ENCODE measurements at places on chromosomes 4 and X. TPM values are rescaled to one million over a fixed set of nuclear protein-coding genes. Genes with fewer than 3 reads are reported as not detected.

- DNase-seq = no peak
Measured at GRCh38 chr4:185846505-185847150, 34.6 kb upstream of the SORBS2 start.

GRCh38 chr4:83782591-83782990 lies 246.7 kb downstream of the GPAT3 start:
- no peak for DNase-seq

DNA sequence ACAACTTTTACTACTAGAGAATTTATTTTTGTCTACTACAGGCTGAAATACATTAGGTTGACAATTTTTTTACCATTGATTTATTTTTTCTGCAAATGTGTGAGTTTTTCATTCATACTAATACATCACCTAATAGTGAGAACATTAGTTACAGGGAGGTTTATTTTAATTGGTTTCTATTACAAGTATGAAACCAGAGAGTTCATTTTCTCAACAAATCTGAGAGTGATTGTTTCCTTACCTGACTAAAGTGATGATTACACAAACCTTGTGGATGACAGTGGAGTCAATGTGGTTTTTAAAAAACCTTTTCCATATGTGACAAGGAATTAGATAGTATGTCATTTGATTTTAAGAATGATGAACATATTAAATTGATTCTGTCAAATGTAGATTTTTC lies 227.4 kb downstream of the PALLD start:
- no peak for DNase-seq

DNA sequence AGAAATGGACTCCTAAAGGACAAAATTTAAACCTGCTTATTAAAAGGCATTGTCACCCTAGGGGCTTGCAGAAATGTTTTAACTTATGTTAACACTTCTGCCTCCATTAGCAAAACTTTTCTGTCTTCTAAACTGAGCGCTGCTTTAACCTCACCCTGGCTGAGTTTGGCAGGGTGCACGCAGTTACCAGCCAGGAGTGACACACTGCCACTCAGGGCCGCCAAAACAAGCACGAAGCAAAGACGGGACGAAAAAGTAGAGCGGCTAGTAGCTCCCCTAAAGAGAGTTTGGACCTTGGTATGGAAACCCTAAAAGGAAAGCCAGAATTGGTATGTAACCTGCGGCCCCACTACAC lies 23.8 kb upstream of the UVSSA start:
- no peak for DNase-seq

GRCh38 chr4:142565771-142566170 lies 280.3 kb downstream of the INPP4B start:
- DNase-seq = no peak

DNA sequence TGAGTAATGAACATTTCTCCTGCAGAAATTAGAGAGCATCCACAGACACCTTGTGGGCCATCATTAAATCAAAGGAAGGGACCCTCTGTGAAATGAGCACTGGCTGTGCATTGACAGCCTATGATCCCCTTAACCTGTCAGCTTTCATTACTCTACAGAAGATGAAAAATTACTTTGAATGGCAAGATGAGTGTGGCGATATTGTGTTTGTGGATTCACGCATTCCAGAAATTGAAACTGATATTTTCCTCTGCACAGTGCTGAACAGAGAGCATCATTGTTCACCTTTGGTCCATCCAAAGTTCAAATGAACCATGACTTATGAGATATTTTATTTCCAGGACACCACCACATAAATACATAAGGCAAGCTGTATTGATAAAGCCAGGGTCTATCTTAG lies 374.8 kb upstream of the ANXA10 start:
- no peak for DNase-seq

GRCh38 chr4:33649015-33649414 lies 2595.3 kb downstream of the ARAP2 start:
- no peak for DNase-seq

DNA sequence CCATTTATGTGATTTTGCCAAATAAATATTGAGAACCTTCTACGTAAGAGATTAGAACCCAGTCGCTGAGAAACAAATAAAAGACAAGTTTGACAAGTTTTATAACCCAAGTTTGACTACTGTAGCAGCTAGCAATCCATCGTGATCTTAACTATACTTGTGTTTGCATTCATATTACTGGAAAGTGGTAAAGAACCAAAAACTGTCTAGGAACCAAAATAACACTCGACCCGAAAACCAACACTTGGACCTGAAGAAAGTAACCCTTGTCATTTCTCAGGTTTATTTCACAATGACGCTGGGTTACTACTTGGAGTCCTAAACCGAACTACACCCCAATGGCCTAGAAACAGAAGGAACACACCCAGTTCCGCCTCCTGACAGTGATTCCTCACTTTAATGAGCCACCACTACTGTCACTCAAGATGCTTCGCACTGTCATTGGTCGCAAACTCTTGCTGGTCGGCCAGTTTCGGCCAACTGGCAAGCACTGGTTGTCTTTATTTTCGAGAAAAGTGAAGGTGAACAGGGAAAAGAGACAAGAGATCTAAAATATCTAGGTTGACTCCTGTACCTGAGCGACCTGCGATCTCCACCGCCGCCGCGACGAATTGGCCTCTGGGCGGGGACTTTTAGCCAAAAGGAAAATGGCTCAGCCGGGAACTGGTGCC lies 496 bp downstream of the FBXO8 start:
- peak; percentile 85 for DNase-seq

Gene IL13RA1
- 79.0 TPM for total RNA-seq

Gene NIPAL1
- 0.28 TPM for total RNA-seq

Gene GYPE
- 1.00 TPM for total RNA-seq

Gene NLGN4X
- total RNA-seq = 0.83 TPM

Gene BMPR1B
- 8.9 TPM for total RNA-seq

Gene HTN3
- not detected for total RNA-seq
